ENCODE measurements at places on chromosomes 6 and 20.
A peak's percentile ranks its signal among the peaks of the same experiment; 100 is the strongest.

GRCh38 chr20:23021541-23021940 is 13.6 kb upstream of the SSTR4 start:
- no peak for DNase-seq

DNA sequence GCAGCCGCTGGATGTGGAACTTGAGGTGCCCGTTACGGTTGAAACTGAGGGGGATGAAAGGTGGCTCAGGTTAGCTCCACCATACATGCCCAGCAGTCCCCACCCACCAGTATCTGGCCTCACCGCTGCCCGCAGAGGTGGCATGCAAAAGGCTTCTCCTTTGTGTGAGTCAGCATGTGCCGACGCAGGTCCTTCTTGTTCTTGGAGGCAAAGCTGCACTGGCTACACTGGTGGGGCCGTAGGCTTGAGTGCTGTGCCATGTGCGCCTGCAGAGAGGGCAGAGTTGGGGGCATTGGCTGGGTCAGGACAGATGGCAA is 15.8 kb downstream of the PCIF1 start:
- no peak for DNase-seq

- DNase-seq: no peak
These were observed 14.9 kb upstream of the MRS2 start for GRCh38 chr6:24387818-24388217.

DNA sequence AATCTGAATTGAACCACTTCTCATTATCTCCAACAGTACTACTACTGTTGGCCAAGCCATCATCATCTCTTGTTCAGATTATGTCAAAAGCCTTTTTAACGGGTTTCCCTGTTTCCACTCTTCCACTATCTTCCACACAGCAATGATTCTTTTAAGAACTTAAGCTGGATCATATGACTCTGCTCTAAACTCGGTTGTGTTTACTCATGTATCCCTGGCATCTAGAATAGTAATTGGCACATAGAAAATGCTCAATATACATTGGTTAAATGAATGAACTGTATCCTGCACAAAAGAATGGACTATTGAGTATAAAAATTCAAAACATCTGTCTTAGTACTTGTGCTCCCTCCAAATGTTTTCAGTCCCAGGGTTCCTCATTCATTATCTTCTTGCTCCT is 2.8 kb upstream of the COX7A2 start:
- DNase-seq: no peak

DNA sequence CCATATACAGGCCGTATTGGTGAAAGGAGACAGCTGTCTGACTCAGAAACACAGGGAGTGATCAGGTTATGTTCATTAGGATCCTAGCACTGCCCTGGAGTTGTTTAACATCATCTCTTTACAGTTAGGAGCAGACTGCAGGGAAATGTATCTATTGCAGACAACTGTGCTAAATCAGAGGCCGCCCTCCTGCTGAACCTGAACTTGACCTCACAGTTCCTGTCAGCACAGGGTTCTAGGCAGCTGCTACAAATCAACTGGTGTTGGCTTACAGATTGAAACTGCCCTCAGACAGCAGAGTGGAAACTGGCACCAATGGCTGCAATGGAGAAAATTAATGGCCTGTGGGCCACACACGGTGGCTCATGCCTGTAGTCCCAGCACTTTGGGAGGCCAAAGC is 3.7 kb upstream of the RPP40 start:
- DNase-seq: no peak

- peak; percentile 85 for DNase-seq
These were observed 10.4 kb downstream of the MRPL14 start for GRCh38 chr6:44116641-44117382.

- DNase-seq: peak; percentile 8
These were observed 3.1 kb upstream of the CABLES2 start for GRCh38 chr20:62409931-62410745.

- DNase-seq: no peak
These were observed 465.3 kb upstream of the SYNCRIP start for GRCh38 chr6:86107985-86108384.

DNA sequence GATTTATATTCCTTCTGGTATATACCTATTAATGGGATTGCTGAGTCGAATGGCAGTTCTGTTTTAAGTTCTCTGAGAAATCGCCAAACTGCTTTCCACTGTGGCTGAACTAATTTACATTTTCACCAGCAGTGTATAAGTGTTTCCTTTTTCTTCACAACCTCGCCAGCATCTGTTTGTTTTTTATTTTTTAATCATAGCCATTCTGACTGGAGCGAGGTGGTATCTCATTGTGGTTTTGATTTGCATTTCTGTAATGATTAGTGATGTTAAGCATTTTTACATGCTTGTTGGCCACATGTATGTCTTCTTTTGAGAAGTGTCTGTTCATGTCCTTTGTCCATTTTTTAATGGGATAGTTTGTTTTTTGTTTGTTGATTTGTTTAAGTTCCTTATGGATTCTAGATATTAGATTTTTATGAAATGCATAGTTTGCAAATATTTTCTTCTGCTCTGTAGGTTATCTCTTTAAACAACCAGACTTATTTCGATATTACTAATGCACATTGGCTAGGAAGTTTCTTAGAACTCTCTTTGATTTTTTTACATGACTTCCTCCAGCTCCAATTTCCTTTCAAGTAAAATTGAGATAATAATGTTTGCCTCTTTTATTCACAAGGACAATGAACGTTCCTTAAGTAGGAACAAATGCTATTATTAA is 12.2 kb upstream of the VNN1 start:
- no peak for DNase-seq

- DNase-seq: no peak
These were observed 70.9 kb downstream of the RTN4IP1 start for GRCh38 chr6:106558364-106558763.

- peak; percentile 21 for DNase-seq
These were observed 138.6 kb downstream of the AHI1 start for GRCh38 chr6:135358985-135359384.

- DNase-seq: peak; percentile 9
These were observed 23.6 kb upstream of the WFDC2 start for GRCh38 chr20:45445805-45446562.

GRCh38 chr6:64085126-64085525 is 449.5 kb downstream of the PHF3 start:
- DNase-seq: no peak

DNA sequence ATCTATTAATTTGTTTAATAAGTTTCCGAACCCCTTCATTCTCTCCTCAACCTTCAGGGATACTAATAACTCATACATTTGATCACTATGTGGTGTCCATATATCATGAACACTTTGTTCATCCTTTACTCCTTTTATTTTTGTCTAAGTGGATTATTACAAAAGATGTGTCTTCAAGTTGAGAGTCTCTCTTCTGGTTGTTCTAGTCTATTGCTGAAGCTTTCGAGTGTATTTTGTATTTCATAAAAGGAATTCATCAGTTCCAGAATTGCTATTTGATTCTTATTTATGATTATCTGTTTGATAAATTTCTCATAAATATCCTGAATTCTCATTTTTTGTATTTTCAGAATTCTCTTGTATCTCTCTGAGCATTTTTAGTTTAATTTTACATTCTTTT is 96.5 kb upstream of the RUNX2 start:
- DNase-seq: no peak

GRCh38 chr6:118260833-118261232 is 287.3 kb upstream of the PLN start:
- no peak for DNase-seq

GRCh38 chr6:132995432-132995831 is 181.1 kb downstream of the RPS12 start:
- no peak for DNase-seq

GRCh38 chr20:9736373-9736772 is 102.5 kb downstream of the PAK5 start:
- no peak for DNase-seq

- peak; percentile 58 for DNase-seq
These were observed 34.3 kb downstream of the HLA-DMB start for GRCh38 chr6:32906539-32906938.

GRCh38 chr6:20364327-20364726 is 37.4 kb upstream of the E2F3 start:
- DNase-seq: no peak

- DNase-seq: no peak
These were observed 14.4 kb upstream of the MAS1L start for GRCh38 chr6:29502181-29502580.

GRCh38 chr6:135144673-135145062 is 36.4 kb upstream of the MYB start:
- no peak for DNase-seq

DNA sequence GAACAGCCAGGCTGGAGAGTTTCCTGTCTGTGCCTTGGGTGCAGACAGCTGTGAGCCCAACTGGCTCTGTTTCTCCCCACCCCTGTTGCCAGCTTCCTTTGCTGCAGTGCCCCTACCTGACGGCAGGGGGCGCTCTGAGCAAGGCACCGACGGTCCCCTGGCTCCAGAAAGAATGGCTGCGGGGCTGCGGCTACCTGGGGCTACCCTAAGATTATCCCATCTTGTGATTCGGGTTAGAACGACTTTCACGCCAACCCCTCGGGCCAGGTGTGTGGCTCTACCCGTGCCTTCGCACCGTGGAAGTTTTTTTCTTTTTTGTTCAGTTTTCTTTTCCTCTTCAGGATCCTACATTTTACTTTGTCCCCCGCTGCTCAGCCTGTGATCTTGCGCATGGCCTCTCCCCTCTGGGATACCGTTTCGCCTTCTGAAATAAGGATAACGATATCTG is 33.4 kb upstream of the AAR2 start:
- peak; percentile 40 for DNase-seq

DNA sequence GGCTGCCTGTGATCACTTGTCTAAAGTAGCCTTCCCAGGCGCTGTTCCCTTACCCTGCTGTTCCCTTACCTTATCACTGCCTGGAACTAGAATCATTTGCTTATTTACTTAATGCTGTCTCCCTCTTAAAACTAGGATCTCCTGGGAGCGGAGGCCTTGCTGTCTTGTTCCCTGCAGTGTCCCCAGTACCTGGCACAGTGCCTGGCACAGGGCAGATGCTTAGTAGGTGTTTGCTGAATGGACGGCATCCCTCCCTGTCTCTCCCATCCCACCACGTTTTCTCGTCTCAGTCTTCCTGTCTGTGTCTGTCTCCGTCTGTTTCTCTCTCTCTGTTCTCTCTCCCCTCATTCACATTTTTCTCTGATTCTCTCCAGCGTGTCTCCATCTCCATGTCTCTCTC is 99.9 kb upstream of the MYL9 start:
- DNase-seq: no peak

GRCh38 chr6:147322299-147323162 is 118.3 kb downstream of the STXBP5 start:
- peak; percentile 80 for DNase-seq

GRCh38 chr20:64080813-64081623 is 1.1 kb downstream of the OPRL1 start:
- DNase-seq: no peak

- DNase-seq: no peak
These were observed 20.9 kb upstream of the SMOC2 start for GRCh38 chr6:168420084-168420483.

DNA sequence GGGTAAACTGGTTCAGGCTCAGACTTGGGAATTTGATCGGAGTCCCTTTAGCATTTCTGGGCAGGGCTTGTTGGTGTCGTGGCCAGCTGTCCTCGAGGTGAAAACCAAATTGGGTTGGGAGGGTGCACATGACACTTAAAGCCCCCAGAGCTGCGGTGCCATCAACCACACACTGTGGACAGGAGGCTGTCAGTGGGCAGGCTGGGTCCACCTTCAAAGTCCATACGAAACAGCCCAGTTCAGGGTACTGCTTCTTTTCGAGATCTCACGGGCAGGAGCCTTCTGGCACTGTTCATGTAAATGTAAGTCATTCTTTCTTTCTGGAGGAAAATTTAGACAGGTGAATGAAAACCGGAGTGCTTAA is 7.0 kb downstream of the SYNJ2 start:
- no peak for DNase-seq

DNA sequence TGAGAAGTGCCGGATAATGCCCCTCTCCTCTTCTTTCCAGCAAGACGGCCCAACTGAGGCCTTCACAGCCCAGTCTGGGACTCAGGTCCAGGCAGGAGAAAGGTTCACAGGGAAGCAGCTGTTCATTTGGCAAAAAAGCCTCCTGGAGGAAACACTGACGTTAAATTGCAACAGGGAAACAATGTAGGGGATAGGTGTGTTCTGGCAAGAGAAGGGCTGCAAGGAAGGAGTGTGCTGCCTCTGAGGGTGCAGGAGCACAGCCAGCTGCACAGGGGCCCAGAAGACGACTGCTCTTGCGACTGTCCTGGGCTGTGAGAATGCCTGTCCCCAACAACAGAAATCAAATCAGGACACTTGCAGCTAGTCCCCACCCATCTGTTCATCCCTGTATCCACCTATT is 70.6 kb upstream of the PMEPA1 start:
- no peak for DNase-seq

GRCh38 chr6:151380848-151381205 is 10.5 kb downstream of the ZBTB2 start:
- DNase-seq: no peak

GRCh38 chr6:32460528-32460927 is 20.8 kb downstream of the HLA-DRA start:
- DNase-seq: no peak

DNA sequence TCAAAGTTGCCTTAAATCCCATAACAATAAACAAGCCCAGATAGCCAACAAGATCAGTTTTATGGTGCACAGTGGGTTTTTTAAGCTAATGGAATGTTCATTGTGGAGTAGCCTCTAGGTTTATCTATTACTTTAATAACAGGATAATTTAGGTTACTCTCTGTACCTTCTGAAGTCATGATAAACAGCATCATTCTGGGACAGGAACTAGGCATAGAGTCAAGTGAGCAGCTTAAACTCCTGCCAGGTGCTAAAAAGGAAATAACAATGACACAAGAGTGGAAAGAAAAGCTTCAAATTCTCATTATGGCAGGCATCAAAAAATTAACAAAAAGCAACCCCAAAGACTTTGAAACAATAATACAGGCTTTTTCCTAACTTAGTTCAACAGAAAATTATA is 228.8 kb downstream of the HACE1 start:
- DNase-seq: no peak

All from AG10803 (cell line).